ENCODE measurements at places on chromosomes 12 and 14. TPM values are rescaled to one million over a fixed set of nuclear protein-coding genes. Genes with fewer than 3 reads are reported as not detected.

SYNDIG1L gene
- total RNA-seq, result 2.5 TPM

TDRD9 gene
- not detected for total RNA-seq

GARIN6 gene
- not detected for total RNA-seq

KCNC2 gene
- not detected for total RNA-seq

GPR65 gene
- not detected for total RNA-seq

ABHD12B gene
- total RNA-seq, result not detected

STAC3 gene
- total RNA-seq, result 4.5 TPM

KRT73 gene
- not detected for total RNA-seq

PCED1B gene
- total RNA-seq, result 1.9 TPM

DLGAP5 gene
- 18.1 TPM for total RNA-seq

SLC2A14 gene
- 0.26 TPM for total RNA-seq

KRT75 gene
- total RNA-seq, result not detected

TMTC1 gene
- total RNA-seq, result 30.9 TPM

PIWIL1 gene
- not detected for total RNA-seq
